ENCODE measurements at places on chromosomes 7 and 10. TPM values are rescaled to one million over a fixed set of nuclear protein-coding genes. Genes with fewer than 3 reads are reported as not detected.

- no peak for DNase-seq
These were observed 20.1 kb downstream of the GLCCI1 start for GRCh38 chr7:7988706-7989105.

- no peak for DNase-seq
These were observed 153.8 kb downstream of the SH3PXD2A start for GRCh38 chr10:103701380-103702222.

DNA sequence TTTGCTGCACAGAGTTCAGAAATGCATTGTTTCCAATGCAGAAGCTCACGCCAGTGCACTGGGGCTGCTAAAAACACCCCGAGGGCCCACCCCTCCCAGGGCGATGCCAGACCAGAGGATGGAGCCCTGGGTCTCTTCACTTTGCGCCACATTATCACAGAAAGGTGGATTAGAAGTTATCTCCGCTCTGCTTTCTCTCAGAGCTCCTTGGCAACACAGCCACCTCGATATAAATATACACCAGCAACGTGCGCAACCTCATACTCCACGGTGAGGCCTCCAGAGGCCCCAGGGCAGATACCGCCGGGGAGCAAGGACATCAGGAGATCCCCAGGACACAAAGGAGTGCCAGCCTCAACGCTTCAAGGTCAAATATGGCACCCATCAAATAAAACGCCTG is 121.0 kb upstream of the TBX20 start:
- DNase-seq, result no peak

GRCh38 chr10:88336334-88336733 is 246.8 kb downstream of the RNLS start:
- no peak for DNase-seq

GRCh38 chr10:132699411-132700155 is 86.4 kb downstream of the NKX6-2 start:
- DNase-seq, result peak; percentile 49

DNA sequence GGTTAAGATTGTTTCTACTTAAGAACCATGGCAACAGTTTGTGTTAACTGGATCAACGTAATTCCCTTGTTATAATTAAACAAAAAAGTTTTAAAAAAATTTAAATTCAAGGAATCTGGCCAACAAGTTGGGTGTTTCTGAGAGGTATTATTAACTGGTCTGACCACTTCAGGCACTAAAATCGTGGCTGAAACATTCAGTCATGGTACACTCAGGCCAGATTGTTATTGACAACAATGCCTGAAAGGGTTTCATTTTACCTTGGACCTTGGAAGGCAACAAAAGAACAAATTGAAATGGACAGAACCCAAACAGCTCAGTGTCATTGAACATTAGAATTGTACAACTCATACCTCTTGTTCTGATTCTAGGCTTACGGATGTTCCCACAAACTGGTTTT is 103.3 kb upstream of the ARMC3 start:
- no peak for DNase-seq

GRCh38 chr7:7959979-7960670 is 8.5 kb upstream of the GLCCI1 start:
- DNase-seq, result no peak

DNA sequence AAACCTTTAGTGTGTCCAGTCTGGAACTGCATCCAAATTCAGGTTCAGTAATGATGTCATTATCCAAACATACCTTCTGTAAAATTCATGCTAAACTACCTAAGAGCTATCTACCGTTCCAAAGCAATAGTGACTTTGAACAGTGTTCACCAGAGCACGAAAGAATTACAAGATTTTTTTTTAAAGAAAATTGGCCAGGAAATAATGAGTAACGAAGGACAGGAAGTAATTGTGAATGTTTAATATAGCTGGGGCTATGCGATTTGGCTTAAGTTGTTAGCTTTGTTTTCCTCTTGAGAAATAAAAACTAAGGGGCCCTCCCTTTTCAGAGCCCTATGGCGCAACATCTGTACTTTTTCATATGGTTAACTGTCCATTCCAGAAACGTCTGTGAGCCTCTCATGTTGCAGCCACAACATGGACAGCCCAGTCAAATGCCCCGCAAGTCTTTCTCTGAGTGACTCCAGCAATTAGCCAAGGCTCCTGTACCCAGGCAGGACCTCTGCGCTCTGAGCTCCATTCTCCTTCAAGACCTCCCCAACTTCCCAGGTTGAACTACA is 694 bp upstream of the FAS start:
- DNase-seq, result no peak

LIPN gene
- total RNA-seq, result 1.0 TPM

DNA sequence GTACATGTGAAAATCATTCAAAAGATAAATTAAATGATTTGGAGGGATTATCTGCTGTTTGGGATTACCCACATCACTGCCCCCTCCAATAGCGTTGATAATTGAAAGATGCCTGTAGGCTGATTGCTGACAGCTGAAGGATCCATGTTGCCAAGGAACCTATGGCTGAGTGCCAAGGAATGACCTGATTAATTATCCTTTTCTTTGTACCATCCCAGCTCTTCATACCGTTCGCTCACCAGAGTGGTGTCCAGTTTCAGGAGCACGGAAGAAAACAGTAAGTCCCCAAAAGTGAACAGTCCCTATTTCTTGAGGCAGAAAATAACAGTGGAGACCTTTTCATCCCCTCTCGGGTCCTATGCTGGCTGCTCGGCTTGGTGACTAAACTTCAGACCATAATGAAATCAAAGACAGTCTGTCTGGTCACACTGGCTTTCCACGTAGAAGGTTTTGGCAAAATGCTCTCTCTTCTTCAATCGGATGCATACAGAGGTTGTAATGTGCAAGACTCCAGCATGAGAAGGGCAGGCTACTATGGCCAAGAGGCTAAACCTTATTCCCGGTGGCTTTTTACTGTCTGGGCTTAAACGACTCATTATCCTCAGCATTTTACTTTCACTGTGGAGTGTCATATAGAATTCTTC is 108.8 kb downstream of the SPAG6 start:
- no peak for DNase-seq

DNA sequence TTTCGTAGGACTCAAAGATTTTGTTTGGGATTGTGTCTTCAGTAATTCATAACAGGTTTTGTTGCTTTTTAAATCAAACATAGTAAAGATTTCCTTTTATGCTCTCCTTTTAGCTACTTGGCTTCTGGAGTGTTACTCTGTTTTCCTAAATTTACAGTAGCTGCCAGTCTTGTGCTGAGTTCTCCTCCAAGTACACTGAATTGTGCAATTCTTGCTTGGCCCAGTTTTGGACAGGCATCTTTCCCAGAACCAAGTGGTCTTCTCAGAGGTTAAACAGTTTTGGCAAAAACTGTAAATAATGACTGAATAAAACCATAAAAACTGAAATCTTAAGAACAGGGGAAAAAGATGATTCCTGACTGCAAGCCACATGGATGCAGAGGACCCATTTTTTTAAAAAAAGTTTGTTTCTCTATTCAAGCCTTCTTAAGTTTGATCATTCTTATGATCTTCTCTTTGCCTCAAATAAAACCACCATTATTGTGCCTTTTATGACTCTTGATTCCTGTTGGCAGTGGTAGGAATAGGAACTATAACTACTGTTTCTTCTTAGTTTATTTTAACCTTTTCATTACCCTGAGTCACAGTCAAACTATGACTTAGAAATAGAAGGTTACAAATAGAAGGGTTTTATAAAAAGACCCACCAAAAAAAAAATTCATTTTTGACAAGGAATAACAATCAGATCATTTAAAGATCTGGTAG is 88.0 kb downstream of the MDFIC start:
- no peak for DNase-seq

DNA sequence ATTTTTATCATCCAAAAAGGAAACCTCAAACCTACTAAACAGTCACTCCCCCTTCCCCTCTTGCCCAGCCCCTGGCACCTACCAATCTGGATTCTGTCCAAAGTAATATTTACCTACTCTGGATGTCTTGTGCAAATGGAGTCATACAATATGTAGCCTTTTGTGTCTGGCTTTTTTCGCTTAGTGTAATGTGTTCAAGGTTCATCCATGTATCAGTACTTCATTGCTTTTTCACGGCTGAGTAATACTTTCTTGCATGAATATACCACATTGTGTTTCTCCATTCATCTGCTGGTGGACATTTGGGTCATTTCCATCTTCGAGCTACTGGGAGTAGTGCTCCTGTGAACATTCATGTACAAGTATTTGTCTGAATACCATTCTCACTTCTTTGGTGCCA is 113.6 kb downstream of the EEPD1 start:
- no peak for DNase-seq

- DNase-seq, result no peak
These were observed 68.1 kb downstream of the CNOT4 start for GRCh38 chr7:135441791-135442190.

SAMD9L gene
- 46.5 TPM for total RNA-seq

GRCh38 chr10:6309816-6310215 is 107.1 kb downstream of the PFKFB3 start:
- DNase-seq, result no peak

DNA sequence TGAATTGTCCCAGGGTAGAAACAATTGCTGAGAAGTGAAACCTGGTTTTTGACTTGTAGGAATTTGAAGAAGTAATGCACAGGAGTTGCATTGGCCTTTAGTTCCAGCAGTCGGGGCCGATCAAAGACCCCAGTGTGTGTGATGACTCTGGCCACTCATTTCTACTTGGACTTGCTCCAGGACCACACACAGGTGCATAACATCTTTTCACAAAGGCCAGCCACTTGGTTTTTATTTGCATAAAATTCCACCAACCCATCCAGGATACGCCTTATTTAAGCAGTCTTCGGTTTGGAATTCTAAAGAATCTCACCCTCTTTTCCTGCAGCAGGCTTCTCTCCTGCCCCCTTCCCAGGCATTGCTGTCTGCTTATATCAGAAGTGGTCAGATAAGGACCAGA is 162.0 kb upstream of the HABP2 start:
- DNase-seq, result no peak

SLC29A3 gene
- total RNA-seq, result 14.8 TPM

DNA sequence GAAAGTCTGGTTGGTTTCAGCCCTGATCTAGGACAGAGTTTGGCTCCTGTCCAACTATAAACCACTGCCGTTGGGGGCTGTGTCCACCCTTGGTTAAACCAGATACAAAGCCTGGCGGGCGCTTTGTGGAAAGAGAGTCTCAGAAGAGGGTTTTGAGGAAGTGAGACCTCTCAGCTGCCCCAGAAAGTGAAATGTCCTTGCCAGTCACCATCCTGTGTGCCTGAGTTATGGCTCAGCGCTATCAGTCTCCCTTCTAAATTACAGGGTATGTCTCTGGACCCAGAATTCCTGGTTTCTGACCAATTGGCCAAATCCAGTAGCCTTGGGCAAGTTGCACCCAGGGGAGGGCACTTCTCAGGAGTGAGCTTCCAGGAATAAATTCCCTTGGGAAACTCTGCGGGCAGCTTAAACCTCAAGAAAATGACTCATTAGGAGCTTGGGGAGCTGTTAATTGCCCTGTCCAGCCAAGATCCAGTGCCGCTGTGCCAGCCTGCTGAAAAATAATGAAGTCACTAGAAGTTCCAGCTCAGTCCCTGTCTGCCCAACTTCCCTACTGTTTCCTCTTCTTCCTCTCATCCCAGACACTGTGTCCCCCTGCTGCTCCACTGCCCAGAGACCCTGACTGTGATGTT is 66.7 kb upstream of the PDZD8 start:
- no peak for DNase-seq

GRCh38 chr10:130787243-130787642 is 524.3 kb downstream of the TCERG1L start:
- no peak for DNase-seq

DNA sequence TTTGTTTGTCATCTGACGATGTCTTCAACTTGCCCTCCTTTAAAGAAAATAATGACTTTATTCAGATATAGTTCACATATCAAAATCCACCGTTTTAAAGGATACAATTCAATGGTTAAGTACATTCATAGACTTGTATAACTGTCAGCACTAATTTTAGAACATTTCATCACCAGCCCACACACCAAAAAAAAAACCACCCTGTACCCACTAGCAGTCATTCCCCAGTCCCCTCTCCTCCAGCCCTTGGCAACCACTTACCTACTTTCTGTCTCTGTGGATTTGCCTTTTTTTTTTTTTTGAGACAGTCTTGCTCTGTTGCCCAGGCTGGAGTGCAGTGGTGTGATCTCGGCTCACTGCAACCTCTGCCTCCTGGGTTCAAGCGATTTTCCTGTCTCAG is 5.3 kb upstream of the HILPDA start:
- no peak for DNase-seq

CLDN4 gene
- 103 TPM for total RNA-seq

GRCh38 chr10:26779176-26779860 is 81.4 kb downstream of the ABI1 start:
- DNase-seq, result no peak

SH2B2 gene
- 13.2 TPM for total RNA-seq

HOXA6 gene
- 6.5 TPM for total RNA-seq

CCDC146 gene
- total RNA-seq, result 4.3 TPM

- no peak for DNase-seq
These were observed 90.1 kb downstream of the ZNF33B start for GRCh38 chr10:42548254-42548653.

- DNase-seq, result no peak
These were observed 26.5 kb downstream of the ASNS start for GRCh38 chr7:97845622-97846203.

PAX2 gene
- total RNA-seq, result not detected

GRCh38 chr7:71236230-71237105 is 104.5 kb downstream of the GALNT17 start:
- DNase-seq, result no peak

ATP6V0E2 gene
- 19.6 TPM for total RNA-seq

- DNase-seq, result no peak
These were observed 1.6 kb downstream of the GPR22 start for GRCh38 chr7:107471292-107472070.

MOGAT3 gene
- total RNA-seq, result not detected

TRIM50 gene
- total RNA-seq, result 0.20 TPM

DNA sequence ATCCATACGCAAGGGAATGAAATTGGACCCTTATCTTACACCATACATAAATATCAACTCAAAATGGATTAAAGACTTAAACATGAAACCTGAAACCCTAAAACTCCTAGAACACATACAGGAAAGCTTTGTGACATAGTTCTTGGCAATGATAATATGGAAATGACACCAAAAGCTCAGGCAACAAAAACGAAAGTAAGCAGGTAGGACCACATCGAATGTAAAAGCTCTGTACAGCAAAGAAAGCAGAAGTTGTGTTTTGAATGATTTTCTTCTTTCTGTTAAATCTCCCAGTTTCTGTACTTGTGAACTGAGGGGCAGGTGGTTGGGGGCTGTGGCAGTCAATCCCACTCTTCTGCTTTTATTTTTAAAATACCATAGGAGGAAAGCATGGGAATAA is 368.4 kb upstream of the PODXL start:
- DNase-seq, result no peak

TSPAN33 gene
- total RNA-seq, result 6.2 TPM

PON1 gene
- 0.49 TPM for total RNA-seq

GRCh38 chr7:125567686-125568085 is 638.1 kb upstream of the POT1 start:
- DNase-seq, result no peak

GRCh38 chr10:50541921-50542320 is 81.8 kb downstream of the SGMS1 start:
- DNase-seq, result no peak

Data from upper lobe of right lung (tissue), 1 donor.